Adrenal gland (tissue), 19 donors: ENCODE measurements at places on chromosomes 11 and 22. TPM values are rescaled to one million over a fixed set of nuclear protein-coding genes. Genes with fewer than 3 reads are reported as not detected.
A peak's percentile ranks its signal among the peaks of the same experiment; 100 is the strongest.

GRCh38 chr11:106422583-106422982 is 345.1 kb downstream of the AASDHPPT start:
- H3K27ac ChIP-seq, result no peak overlapping the region
- no peaks in the 10 kb centered on the region for H3K36me3 ChIP-seq
- no peaks in the 10 kb centered on the region for H3K27me3 ChIP-seq

SCUBE2 gene
- polyA plus RNA-seq, result 3.7 TPM

DNA sequence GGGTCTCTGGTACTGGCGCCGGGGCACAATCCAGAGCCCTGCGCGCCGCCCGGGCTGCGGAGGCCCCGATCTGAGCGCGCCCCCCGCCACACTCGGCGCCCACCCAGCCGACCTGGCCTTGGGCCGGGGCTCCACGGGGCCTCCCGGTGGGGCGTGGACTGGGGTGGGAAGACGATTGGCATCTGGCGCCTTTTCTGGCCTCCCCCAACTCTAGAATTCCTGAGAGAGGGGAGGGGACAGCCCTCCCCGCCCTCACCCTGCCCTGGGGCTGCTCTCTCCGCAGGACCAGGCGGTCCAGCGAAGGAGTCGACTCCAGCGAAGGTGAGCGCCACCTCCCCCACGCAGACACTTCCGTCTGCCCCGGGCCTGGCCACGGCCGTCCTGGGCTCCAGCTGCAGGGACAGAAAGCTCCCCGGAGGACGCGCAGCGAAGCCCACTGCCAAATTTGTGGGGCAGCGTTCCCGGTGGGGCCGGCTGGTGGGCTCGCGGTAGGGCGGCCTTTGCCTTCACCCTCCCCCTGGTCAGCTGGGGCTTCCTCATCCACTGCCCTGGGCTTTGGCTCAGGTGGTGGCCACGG is 593 bp downstream of the SSH3 start:
- H3K36me3 ChIP-seq, result no peaks in the 10 kb centered on the region
- H3K27ac ChIP-seq, result peak overlapping the region; percentile 8
- DNase-seq, result no peak
- H3K27me3 ChIP-seq, result no peaks in the 10 kb centered on the region
- peak overlapping the region; percentile 26 for H3K4me3 ChIP-seq

- H3K4me1 ChIP-seq, result no peaks in the 10 kb centered on the region
- peaks cover 4% of the 10 kb centered on the region for H3K27me3 ChIP-seq
- H3K27ac ChIP-seq, result no peak overlapping the region
- DNase-seq, result no peak
Measured at GRCh38 chr22:32327596-32328171, 30.0 kb upstream of the RFPL3 start.

BTG4 gene
- not detected for polyA plus RNA-seq

- no peaks in the 10 kb centered on the region for H3K36me3 ChIP-seq
- no peak overlapping the region for H3K4me3 ChIP-seq
- H3K4me1 ChIP-seq, result peaks cover 18% of the 10 kb centered on the region
- H3K27me3 ChIP-seq, result no peaks in the 10 kb centered on the region
Measured at GRCh38 chr22:42604403-42604802, 10.3 kb downstream of the POLDIP3 start.

TCN2 gene
- polyA plus RNA-seq, result 17.8 TPM

GRCh38 chr11:94185416-94186084 is 56.9 kb downstream of the PANX1 start:
- H3K36me3 ChIP-seq, result peaks cover 7% of the 10 kb centered on the region
- no peaks in the 10 kb centered on the region for H3K4me1 ChIP-seq
- no peak overlapping the region for H3K4me3 ChIP-seq
- no peak for DNase-seq
- no peaks in the 10 kb centered on the region for H3K27me3 ChIP-seq
- no peak overlapping the region for H3K27ac ChIP-seq

- H3K36me3 ChIP-seq, result no peaks in the 10 kb centered on the region
- no peak overlapping the region for H3K27ac ChIP-seq
- no peaks in the 10 kb centered on the region for H3K27me3 ChIP-seq
- DNase-seq, result no peak
- H3K4me3 ChIP-seq, result no peak overlapping the region
Measured at GRCh38 chr22:47009304-47010101, 247.1 kb downstream of the TBC1D22A start.

FAM180B gene
- 0.16 TPM for polyA plus RNA-seq

MMP7 gene
- not detected for polyA plus RNA-seq

MGAT3 gene
- 1.4 TPM for polyA plus RNA-seq

OR2AG2 gene
- polyA plus RNA-seq, result not detected

GRCh38 chr11:122046846-122047245 is 69.2 kb downstream of the BLID start:
- H3K27me3 ChIP-seq, result no peaks in the 10 kb centered on the region
- H3K4me1 ChIP-seq, result no peaks in the 10 kb centered on the region
- no peak overlapping the region for H3K4me3 ChIP-seq
- no peak for DNase-seq
- H3K36me3 ChIP-seq, result no peaks in the 10 kb centered on the region

OR8D2 gene
- not detected for polyA plus RNA-seq

- no peaks in the 10 kb centered on the region for H3K36me3 ChIP-seq
- DNase-seq, result no peak
- no peaks in the 10 kb centered on the region for H3K27me3 ChIP-seq
Measured at GRCh38 chr11:121520243-121521144, 67.7 kb upstream of the SORL1-AS1 start.

- H3K36me3 ChIP-seq, result no peaks in the 10 kb centered on the region
- no peaks in the 10 kb centered on the region for H3K27me3 ChIP-seq
- DNase-seq, result no peak
Measured at GRCh38 chr11:33560729-33561128, 139.9 kb downstream of the C11orf91 start.

DNA sequence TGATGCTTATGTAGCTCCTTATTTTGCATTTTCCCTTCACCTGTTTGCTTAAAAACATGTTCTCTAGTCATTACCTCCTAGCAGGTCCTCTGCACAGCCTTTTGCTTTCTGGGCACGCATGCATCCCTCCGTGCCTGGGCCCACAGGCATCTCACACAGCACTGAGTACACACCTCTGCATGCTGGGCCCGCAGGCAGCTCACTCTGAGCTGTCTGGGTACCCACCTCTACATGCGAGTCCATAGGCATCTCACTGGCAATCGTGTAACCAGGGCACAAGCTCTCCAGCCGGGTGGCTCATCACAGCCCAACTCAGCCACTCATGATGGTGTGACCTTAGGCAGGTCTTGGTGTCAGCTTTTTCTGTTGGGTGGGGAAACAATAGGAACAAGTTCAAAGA is 68.7 kb upstream of the GAL start:
- peaks cover 45% of the 10 kb centered on the region for H3K36me3 ChIP-seq
- no peak for DNase-seq
- H3K27ac ChIP-seq, result no peak overlapping the region
- H3K4me3 ChIP-seq, result no peak overlapping the region

DNA sequence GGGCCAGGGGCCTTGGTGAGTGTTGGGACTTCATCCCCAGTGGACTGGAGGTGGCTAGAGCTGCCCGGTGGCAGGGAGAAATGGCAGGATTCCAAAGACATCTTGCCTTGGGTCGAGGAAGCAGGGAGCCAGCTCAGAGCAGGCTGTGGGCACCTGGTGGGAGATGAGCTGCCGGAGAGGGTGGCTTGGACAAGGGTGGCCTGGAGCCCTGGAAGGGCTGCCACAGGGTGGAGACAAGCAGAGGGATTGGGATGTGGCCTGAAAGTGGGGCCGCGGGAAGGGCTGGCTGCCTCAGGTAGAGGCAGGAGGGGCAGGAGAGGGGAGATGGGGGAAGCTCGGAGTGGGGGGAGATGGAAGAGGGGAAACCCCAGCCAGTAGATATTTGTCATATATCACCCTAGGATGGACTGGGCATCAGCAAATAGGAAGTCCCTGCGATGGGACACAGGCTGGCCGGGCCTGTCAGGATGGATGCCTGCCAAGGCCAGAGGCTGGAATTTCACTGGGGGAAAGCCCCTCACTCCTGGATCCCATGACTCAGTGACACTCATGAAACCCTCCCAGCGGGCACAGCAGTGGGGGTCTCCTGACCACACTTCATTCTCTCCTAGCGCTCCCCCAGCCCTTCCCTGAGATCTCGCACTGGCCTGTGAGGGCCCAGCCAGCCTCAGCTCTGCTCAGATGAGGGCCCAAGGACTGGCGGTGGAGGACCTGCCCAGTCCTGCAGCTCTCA is 72.0 kb upstream of the SHISAL1 start:
- H3K36me3 ChIP-seq, result no peaks in the 10 kb centered on the region
- no peak overlapping the region for H3K4me3 ChIP-seq
- no peak overlapping the region for H3K27ac ChIP-seq
- no peaks in the 10 kb centered on the region for H3K27me3 ChIP-seq
- peaks cover 4% of the 10 kb centered on the region for H3K4me1 ChIP-seq
- DNase-seq, result no peak

- DNase-seq, result no peak
- no peaks in the 10 kb centered on the region for H3K27me3 ChIP-seq
- peaks cover 38% of the 10 kb centered on the region for H3K36me3 ChIP-seq
- H3K4me1 ChIP-seq, result peaks cover 46% of the 10 kb centered on the region
Measured at GRCh38 chr11:8717544-8717875, 34.9 kb downstream of the RPL27A start.

GRCh38 chr22:37153901-37154300 is 4.2 kb upstream of the IL2RB start:
- no peaks in the 10 kb centered on the region for H3K4me1 ChIP-seq
- no peaks in the 10 kb centered on the region for H3K36me3 ChIP-seq

GRCh38 chr11:107816028-107816427 is 42.6 kb downstream of the SLC35F2 start:
- H3K4me3 ChIP-seq, result no peak overlapping the region
- no peak overlapping the region for H3K27ac ChIP-seq
- no peaks in the 10 kb centered on the region for H3K27me3 ChIP-seq
- H3K36me3 ChIP-seq, result no peaks in the 10 kb centered on the region
- DNase-seq, result no peak

GRCh38 chr22:39414886-39415285 is 15.3 kb downstream of the TAB1 start:
- H3K27me3 ChIP-seq, result no peaks in the 10 kb centered on the region
- no peaks in the 10 kb centered on the region for H3K4me1 ChIP-seq

DNA sequence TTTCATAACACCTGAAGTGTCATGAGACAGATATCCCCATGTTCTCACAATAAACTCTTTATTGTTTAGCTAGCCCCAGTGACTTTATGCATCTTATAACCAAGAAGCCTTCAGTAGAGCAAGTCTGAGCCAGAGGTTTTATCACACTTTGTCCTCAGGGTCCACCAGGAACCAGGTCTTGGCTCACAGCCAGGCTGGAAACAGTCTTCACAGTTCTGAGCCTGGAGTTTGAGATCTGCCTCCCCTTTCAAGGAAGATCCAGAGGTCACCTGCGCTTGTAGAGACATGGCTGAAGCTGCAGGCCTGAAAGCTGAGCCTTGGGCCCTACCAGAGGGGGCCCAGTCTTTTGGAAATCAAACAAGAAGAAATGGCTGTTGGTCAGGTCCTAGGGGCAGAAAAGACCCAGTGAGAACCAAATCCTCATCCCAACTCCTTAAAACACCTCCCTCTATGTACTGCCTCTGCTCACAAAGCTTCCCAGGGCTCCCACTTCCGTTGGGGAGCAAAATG is 3.5 kb downstream of the RRP8 start:
- peaks cover 39% of the 10 kb centered on the region for H3K36me3 ChIP-seq
- H3K27ac ChIP-seq, result no peak overlapping the region
- no peaks in the 10 kb centered on the region for H3K27me3 ChIP-seq
- no peak for DNase-seq
- peaks cover 28% of the 10 kb centered on the region for H3K4me1 ChIP-seq

P2RY2 gene
- 8.7 TPM for polyA plus RNA-seq

GRCh38 chr22:26888887-26889286 is 231.5 kb downstream of the MIAT start:
- no peak overlapping the region for H3K4me3 ChIP-seq
- H3K36me3 ChIP-seq, result no peaks in the 10 kb centered on the region
- peaks cover 9% of the 10 kb centered on the region for H3K4me1 ChIP-seq
- H3K27me3 ChIP-seq, result no peaks in the 10 kb centered on the region

DNA sequence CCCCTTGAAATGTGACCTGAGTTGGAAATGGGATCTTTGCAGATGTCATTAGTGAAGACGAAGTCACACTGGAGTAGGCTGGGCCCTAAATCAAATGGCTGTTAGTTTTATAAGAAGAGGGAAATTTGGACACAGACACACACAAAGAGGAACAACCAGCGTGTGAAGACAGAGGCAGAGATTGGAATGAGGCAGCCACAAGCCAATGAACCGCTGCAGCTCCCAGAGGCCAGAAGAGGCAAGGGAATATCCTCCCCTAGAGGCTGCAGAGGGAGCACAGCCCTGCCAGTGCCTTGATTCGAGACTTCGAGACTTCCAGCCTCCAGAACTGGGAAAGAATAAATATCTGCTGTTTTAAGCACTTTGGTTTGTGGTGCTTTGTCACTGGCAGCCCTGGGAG is 484.5 kb downstream of the MN1 start:
- no peaks in the 10 kb centered on the region for H3K36me3 ChIP-seq
- peaks cover 5% of the 10 kb centered on the region for H3K27me3 ChIP-seq
- H3K27ac ChIP-seq, result no peak overlapping the region
- no peak overlapping the region for H3K4me3 ChIP-seq
- no peak for DNase-seq

DNA sequence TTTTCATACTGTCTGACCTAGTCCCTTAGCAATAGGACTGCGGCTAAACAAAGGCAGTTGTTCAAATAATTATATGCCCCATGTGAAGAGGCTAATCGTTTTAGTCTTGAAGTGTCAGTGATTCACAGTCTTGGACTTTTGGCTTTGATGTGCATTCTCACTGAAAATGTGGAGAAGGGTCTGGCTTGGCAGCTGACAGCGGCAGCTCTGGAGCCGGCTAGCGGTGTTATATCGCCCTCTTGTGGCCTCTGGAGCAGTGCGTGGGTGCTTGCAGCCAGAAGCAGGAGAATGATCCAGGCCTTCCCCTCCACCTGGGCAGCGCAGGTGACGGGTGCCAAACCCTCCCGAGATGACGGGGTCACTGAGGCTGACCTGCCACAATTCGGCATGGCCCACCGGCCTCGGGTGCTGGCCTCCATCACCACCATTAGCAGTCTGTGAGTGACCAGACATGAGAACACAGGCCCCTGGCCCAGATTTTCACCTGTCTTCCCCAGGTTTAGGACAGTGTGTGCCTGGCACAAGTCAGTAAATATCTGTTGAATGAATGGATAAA is 90.3 kb upstream of the PITPNB start:
- H3K4me1 ChIP-seq, result peaks cover 6% of the 10 kb centered on the region
- peak; percentile 72 for DNase-seq

- no peak for DNase-seq
- no peaks in the 10 kb centered on the region for H3K4me1 ChIP-seq
- H3K27ac ChIP-seq, result no peak overlapping the region
- no peaks in the 10 kb centered on the region for H3K27me3 ChIP-seq
- H3K36me3 ChIP-seq, result no peaks in the 10 kb centered on the region
Measured at GRCh38 chr11:78467931-78468330, 50.3 kb upstream of the GAB2 start.

DNA sequence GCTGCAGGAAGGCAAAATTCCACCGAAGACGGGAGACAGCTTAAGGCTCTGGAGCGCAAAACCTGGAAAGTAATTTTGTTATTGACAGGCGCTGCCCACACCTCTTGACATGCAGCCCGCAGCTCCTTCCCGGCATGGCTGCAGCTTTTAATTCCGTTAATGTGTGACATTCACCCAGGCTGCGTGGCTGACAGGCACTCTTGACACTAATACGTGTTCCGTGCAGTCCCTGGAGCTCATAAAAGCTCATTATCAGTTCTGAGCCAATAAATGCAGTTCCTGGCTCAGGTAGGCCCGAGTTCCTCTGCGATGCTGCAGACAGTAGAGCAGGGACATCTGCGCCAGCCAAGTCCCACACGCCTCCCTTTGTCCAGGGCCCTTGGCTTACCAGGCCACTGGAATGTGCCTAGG is 34.8 kb downstream of the TSPAN18 start:
- no peaks in the 10 kb centered on the region for H3K27me3 ChIP-seq
- peak overlapping the region; percentile 86 for H3K27ac ChIP-seq
- peaks cover 56% of the 10 kb centered on the region for H3K4me1 ChIP-seq
- no peaks in the 10 kb centered on the region for H3K36me3 ChIP-seq
- no peak overlapping the region for H3K4me3 ChIP-seq
